Natural killer cell (primary cell): ENCODE measurements at places on chromosomes 5 and 9.
A peak's percentile ranks its signal among the peaks of the same experiment; 100 is the strongest.

DNA sequence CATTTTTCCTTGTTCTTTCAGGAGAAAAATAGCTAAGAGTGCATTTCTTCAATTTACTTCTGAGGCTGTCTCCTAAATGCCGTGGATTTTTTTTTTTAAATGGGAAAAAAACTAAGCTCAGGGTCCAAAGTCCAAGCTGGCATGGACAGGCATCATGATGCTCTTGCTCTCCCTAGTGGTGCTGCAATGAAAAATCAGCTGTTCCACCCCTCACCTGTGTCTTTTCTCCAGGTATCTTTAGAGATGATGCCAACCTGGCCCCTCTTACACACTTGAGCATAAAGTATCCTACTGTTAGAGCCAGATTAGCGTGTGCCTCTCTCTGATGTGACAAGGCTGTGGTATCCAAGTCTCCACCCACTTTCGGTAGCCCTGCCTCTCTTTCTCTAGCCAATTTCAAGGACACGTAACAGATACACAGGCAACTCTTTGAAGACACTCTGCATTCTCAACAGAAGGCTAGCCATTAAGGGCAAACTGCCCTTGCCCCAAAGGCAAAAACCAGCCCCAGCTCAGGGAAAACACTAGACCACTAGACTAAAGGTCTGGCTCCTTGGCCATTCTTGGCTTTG lies 208.8 kb downstream of the SAXO1 start:
- DNase-seq: no peak

GRCh38 chr9:124308606-124309491 lies 51.1 kb downstream of the NEK6 start:
- DNase-seq: no peak

GRCh38 chr5:33270671-33271070 lies 170.1 kb upstream of the TARS1 start:
- no peak for DNase-seq

DNA sequence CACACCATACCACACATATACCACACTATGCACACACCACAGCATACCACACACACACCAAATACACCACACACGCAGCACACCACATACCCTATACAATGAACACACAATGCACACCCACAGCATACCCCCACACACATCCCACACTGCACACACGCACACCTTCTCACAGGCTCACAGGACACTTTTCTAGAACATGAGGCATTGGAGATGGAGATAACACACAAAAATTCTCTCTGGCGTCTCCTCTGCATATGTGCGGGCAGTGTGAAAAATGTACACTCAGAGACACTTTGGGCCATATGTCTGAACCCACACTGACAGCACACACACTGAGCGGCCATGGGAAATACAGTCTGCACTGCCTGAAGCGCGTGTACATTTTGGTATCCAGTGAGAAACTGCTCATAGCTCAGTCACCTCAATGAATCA lies 278.1 kb downstream of the GADD45G start:
- DNase-seq: no peak

- DNase-seq: no peak
Measured at GRCh38 chr5:41637869-41638268, 127.5 kb upstream of the PLCXD3 start.

- no peak for DNase-seq
Measured at GRCh38 chr9:109083813-109084405, 35.8 kb downstream of the TMEM245 start.

DNA sequence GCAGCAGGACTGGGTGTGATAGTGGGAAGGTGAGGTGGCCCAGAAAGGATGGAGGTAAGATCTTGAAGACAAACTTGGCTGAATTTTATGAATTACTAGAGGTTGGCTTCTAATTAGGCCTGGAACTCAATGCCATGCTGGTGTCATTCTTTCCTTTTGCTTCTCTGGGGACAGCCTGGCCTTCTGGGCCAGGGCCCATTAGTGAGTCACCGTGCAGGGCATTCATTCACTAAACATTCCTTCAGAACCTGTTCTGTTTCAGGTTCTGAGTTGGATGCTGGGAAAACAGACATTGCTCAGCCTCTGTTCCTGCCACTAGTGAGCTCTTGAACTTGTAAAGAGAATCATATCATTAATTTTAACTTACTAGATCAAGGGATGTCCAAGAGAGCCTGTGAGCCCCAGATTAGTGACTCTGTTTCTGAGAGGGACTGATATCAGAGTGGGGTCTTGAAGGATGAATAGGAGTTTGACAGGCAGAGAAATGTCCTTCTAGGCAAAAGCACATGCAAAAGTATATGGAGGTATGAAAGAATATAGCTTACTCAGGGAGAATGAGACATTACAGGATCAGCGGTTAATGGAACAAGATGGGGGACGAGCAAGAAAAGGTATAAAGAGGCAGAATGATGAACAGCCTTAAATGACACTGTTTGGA lies 66.5 kb downstream of the LHX2 start:
- DNase-seq: no peak

DNA sequence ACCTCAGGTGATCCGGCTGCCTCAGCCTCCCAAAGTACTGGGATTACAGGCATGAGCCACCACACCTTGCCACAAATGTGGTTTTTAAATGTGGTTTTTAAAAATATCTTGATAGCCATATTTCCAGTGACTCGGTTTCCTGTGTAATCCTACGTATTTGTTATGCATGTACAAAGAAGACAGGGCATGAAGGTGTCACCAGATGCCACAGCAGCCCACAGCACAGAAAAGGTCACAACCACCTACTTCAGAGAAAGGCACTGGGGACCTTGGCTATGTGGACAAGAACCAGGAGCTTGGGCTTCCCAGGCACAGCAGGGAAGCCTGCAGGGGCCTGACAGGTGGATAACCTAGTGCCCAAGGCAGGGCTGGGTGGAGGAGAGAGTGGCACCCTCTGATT lies 38.0 kb downstream of the C9orf50 start:
- DNase-seq: no peak

DNA sequence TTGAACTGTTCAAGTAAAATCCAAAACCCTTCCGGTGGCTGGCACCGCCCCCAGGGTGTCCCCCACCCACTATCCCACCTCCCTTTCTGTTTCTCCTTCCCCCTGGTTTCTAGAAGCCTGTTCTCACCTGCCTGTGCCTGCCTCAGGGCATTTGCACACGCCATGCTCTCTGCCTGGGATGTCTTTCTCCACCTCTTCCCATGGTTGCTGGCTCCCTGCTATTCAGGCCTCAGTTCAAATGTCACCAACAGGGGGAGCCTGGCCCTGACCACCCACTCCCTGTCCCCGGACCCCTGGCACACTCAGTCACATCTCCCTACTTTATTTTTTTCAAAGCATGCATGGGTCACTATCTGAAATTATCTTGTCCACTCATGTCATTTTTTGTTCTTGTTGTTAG lies 39.9 kb upstream of the EEIG1 start:
- no peak for DNase-seq

DNA sequence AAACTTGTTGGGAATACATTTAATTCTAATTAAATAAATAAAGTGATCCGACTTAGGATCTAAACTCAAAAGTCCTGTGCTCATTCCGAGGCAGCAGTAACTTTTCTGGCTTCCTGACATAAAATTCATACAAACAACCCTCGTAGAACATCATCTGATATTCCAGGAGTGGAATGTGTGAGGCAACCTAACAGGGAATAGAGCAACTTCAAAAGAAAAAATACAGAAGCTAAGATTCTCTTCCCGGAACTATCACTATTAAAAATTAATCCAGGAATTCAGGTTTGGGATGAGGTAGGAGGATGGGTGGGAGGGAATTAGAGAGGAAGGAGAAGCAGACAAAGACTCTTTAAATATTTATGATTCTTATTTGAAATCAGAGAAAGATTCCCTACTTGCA lies 32.9 kb upstream of the TRIO start:
- no peak for DNase-seq

DNA sequence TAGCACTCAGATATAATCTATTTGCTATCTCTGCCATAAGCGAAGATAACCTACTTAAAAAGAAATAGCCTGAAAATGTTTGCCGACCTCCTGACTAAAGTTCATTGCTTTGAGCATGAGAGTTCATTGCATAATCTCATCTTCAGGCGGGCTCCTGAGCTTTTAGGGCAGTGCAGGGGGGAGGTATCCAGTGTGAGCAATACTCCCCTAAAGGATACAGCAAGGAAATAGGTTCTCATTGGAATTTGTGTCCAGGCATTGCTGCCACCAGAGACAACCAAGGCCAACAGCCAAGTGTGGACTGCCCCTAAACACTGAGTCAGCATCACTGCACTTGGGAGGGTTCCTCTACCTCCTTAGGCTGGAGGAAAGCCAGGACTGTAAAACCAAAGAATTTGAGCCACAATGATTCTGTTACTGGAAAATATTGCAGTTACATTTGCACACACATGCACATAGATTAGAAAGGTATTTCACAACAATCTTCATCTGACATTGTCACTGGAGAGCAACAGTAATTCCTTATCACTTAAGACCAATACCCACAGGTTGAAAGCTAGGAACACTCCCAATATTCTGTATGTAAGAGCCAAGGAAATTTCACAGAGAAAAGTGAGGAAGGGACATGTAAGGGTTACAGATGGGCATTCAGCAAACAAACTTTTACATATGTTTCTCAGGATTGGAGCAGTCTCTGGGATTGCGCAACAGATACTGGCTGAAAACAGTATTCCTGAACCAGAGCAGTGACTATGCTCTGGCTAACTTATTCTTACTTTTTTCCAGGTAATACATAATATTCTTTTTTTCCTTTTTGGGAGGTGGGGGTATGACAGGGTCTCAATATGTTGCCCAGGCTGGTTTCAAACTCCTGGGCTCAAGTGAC lies 98.6 kb upstream of the TLE1 start:
- no peak for DNase-seq

GRCh38 chr5:71932655-71933338 lies 174.5 kb upstream of the MAP1B start:
- DNase-seq: no peak

DNA sequence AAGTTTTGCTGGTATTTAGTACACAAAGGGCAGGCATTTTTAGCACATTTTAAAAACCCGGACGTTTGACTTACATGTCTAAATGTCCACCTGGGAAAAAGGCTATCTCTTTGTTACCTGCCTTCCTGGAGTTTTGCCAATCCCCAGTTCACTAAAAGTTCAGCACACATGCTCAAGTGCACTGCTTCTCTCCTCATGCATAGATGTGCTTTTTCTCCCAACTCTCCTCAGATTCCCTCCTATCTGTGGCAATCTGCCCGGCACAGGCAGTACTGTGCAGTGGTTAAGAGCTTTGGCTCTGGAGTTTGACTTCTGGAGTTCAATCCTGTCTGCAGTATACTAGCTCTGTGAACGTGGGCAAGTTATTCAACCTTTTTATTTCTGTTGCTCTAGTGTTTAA lies 8.3 kb upstream of the CCNO start:
- no peak for DNase-seq

- DNase-seq: no peak
Measured at GRCh38 chr5:77906806-77907205, 130.7 kb upstream of the TBCA start.

DNA sequence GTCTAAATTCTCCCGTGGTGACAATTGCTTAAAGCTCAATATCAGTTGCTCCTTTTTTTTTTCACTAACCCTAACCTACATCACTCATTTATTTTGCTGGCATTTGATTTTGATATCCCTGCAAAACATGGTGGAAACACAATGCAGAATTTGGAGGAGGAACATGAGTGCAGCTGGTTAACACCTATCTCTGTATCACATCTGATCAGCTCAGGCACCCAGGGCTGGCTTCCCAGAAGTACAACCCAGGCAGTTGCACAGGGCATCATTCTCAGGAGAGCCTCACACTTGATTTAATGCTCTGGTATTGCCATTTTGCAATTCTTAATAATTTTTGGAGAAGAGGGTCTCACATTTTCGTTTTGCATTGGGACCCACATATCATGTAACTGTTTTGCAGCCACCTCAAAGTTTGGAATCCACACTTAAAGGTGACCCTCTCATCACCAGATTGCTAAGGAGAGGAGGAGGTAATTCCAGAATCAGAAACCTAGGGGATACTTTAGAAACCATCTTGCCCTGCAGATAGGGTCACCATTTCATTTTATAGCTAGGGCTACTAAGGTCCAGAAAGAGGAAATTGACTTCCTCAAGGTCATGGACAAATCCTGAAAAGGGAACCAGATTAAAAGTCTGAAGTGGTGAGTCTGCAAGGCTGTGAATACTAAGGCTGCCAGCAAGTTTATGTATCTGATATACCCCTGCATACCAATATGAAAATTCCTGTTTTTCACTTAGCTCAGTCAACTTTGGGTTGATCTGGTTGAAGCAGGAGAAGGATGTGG lies 19.3 kb upstream of the ADAM19 start:
- no peak for DNase-seq

DNA sequence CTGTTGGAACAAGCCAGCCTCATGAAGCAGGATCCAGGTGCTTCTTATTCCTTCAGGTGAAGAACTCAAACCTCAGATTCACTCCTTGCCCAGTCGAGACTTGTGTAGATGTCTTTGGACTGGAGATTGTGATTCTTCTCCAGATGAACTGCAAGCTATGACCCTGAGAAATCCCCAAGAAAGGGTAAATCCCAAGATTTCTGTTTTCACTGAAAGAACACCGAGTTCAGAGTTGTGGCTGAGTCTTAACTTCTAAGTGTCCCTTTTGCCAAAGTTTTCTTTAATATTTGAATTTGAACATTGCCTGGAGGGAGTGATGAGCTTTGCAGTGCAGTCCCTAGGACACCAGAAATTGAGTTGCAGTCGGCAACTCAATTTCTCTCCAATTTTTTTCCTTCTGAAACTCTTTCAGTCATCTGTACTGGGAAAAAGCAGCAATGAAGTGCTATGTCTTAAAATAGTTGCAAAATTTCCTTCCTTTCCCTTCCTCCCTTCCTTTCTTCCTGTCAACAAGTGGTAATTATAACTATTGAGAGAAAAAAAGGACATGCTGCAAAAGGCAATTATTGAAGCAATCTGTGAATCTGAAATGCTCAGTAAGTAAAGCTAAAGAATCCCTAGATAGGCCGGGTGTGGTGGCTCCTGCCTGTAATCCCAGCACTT lies 56.1 kb downstream of the ANKRD55 start:
- DNase-seq: no peak

DNA sequence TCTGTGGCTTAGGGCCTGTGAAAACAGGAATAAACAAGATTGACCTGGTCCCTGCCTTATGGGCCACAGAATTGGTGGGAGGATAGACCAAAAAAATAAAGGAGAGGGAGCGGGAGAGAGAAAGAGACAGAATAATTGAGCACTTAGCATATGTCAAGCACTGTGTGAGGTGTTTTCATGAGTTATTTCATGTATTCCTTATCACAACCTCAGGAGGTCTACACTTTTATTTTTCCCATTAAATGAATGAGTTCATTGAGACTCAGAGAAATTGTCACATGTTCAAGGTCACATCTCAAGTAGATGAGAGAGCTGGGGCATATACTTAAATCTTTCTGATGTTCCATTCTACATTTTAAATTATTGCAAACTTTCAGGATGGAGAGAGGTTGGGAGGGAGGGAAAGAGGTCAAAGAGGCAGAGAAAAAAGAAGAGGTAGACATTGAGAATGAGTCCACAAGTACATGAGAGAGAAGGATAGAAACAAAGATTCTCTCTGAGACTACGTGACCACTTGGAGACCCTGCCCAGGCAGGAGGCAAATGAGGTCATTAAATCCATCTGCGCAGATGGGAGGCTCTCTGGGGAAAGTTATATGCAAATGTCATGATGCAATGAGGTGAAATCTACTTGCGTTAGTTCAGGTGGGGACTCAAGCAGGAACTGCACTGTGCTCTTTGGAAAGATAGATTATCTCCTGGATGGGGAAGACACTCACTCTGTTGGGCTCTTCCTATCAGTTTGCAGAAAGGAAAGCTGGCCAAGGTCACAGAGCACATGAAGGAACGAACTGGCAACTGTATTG lies 241.5 kb downstream of the PAPPA start:
- DNase-seq: no peak

GRCh38 chr9:68507130-68507805 lies 33.4 kb downstream of the TMEM252 start:
- DNase-seq: peak; percentile 13
